Parietal lobe (tissue), 2 donors: ENCODE measurements at places on chromosomes 6 and 20. TPM values are rescaled to one million over a fixed set of nuclear protein-coding genes. Genes with fewer than 3 reads are reported as not detected.

CTCFL gene
- total RNA-seq = not detected

CST3 gene
- 64.5 TPM for total RNA-seq

LY6G6C gene
- total RNA-seq = not detected

SMPDL3A gene
- total RNA-seq = 22.5 TPM

SIRPD gene
- total RNA-seq = not detected

FAM184A gene
- 44.8 TPM for total RNA-seq

ZNF165 gene
- 0.94 TPM for total RNA-seq

CST7 gene
- total RNA-seq = not detected

PNPLA1 gene
- not detected for total RNA-seq

MMUT gene
- 22.8 TPM for total RNA-seq

IL17A gene
- total RNA-seq = not detected

WFDC5 gene
- total RNA-seq = not detected

HLA-DQA2 gene
- not detected for total RNA-seq
